ENCODE measurements at places on chromosomes 2 and 18. TPM values are rescaled to one million over a fixed set of nuclear protein-coding genes. Genes with fewer than 3 reads are reported as not detected.

Gene ATIC
- 49.9 TPM for total RNA-seq

Gene NT5C1B
- not detected for total RNA-seq

Gene IER3IP1
- total RNA-seq, result 8.7 TPM

Gene CHRNG
- not detected for total RNA-seq

Gene LYPD6
- total RNA-seq, result not detected

Gene TYMS
- total RNA-seq, result 5.8 TPM

Gene MROH2A
- not detected for total RNA-seq

Gene CWC22
- total RNA-seq, result 20.3 TPM

Gene SPP2
- not detected for total RNA-seq

Gene TRIM43B
- total RNA-seq, result not detected

DNA sequence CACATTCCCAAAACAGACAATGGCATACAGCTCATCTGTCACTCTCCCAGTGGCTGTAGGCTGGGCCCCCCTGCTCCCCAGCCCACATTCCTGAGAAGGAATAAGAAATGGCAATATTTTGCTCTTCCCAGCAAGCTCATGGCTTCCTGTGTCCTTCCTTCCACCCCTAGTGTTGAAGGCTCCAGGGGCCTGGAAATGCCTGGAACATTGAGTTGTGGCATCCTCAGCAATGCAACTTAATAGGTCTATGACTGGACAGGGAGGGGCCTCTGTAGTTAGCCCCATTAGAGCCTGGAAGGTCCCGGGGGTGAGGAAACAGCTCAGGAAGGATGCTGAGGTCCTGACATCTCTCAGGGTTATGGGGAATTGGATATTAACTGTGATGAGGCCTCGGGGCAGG is 3.3 kb downstream of the KIF3C start:
- no peaks in the 10 kb centered on the region for H3K27me3 ChIP-seq
- DNase-seq, result no peak
- H3K27ac ChIP-seq, result no peak overlapping the region
- peaks cover 14% of the 10 kb centered on the region for H3K4me1 ChIP-seq
- no peaks in the 10 kb centered on the region for H3K36me3 ChIP-seq

DNA sequence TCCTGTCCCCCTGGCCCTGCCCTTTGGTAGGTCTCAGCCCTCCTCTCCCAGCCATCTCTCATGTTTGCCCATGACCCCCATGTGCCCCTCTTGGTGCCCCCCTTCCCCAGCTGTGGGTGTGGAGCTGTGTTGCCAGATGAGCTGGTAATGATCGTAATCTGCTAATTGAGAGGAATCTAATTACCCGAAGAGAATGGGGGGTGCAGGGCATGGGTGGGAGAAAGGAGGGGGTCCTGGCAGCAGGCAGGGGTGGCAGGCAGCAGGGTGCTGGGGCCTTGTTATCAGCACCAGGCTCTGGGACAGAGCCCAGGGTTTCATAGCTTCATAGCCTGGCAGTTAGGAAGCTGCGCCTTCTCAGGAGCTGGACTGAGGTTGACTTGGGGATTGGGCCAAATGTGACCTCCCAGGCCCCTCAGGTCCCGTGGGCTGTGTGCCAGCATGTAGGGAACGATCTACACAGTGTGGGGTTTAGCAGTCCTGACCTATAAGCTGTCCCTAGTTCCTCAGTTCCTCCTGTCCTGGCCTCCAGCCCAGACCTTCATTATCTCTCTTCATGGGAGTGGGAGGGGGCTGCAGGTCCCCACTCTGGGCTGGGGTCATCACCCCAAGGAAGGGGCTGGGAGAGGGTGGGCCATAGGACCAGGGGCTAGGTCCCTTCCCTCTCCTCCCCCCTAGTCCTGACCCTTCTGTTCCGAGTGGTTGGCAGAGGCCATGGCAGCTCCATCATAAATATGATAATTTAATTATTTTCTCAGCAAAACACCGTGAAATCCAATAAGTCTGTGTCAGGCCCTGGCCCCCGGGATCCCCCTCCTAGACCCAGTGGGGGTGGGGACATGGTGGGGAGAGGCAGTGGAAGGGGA is 6.5 kb upstream of the ASIC4 start:
- no peak for DNase-seq
- peaks cover 12% of the 10 kb centered on the region for H3K4me1 ChIP-seq
- H3K36me3 ChIP-seq, result peaks cover 33% of the 10 kb centered on the region
- H3K27me3 ChIP-seq, result peaks cover 28% of the 10 kb centered on the region
- H3K27ac ChIP-seq, result no peak overlapping the region
- no peak overlapping the region for H3K4me3 ChIP-seq

DNA sequence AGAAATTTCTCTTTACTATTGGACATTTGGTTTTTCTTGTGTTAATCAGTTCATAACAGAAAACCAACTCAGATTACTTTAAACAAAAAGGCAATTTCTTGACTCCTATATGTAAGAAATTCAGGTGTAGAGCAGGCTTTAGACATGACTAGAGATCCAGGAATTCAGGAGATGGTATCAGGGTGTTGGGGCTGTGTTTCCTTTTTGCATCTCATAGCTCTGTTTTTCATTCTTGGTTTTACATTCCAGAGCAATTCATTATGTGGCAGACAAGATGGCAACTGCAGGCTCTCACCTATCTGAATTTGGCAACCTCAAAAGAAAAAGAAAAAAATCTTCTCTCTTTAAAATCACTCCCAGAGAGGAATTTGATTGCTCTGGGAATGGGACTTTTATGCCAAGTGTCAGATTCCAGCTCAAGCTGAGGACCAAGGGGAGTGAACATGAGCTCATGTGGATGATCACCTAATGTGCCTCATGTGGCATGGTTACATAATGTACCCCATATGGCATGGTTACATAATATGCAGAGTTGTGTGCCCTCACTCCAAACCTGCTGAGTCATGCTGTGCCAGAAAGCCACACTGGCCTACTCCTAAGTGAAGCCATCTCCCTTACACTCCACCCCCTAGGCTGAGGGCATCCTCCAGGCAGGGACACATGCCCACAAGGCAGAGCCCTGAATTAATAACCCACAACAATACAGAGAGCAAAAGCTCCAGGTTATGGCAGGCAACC is 282.7 kb downstream of the MBD2 start:
- no peak overlapping the region for H3K27ac ChIP-seq
- no peak for DNase-seq
- H3K36me3 ChIP-seq, result no peaks in the 10 kb centered on the region
- H3K27me3 ChIP-seq, result no peaks in the 10 kb centered on the region

DNA sequence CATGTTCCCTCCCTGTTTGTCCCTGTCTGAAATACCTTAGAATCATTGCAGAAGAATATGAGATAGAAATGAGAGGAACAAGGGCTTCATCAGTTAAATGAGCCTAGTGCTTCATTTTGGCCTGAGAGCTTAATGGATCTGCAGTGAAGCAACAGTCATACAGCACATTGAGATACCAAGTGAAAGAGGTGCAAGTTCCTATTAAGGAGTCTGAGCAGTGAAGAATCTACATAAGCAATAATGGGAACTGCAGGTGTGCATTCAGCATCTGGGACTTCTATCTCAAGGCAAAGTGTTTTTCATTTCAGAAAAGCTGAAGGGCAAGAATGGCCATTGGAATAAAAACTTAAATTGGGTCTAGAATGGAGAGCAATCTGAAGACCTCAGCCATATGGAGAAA is 323.2 kb upstream of the SLC39A10 start:
- H3K36me3 ChIP-seq, result no peaks in the 10 kb centered on the region
- H3K4me3 ChIP-seq, result no peak overlapping the region
- H3K4me1 ChIP-seq, result no peaks in the 10 kb centered on the region
- DNase-seq, result no peak

- no peaks in the 10 kb centered on the region for H3K27me3 ChIP-seq
- no peak for DNase-seq
- no peak overlapping the region for H3K4me3 ChIP-seq
Measured at GRCh38 chr2:99801327-99801901, 311.6 kb upstream of the REV1 start.

- H3K27me3 ChIP-seq, result no peaks in the 10 kb centered on the region
- no peak overlapping the region for H3K27ac ChIP-seq
- peaks cover 12% of the 10 kb centered on the region for H3K4me1 ChIP-seq
- H3K36me3 ChIP-seq, result no peaks in the 10 kb centered on the region
- DNase-seq, result peak; percentile 24
- H3K4me3 ChIP-seq, result no peak overlapping the region
Measured at GRCh38 chr2:134205087-134205486, 48.8 kb upstream of the MGAT5 start.

DNA sequence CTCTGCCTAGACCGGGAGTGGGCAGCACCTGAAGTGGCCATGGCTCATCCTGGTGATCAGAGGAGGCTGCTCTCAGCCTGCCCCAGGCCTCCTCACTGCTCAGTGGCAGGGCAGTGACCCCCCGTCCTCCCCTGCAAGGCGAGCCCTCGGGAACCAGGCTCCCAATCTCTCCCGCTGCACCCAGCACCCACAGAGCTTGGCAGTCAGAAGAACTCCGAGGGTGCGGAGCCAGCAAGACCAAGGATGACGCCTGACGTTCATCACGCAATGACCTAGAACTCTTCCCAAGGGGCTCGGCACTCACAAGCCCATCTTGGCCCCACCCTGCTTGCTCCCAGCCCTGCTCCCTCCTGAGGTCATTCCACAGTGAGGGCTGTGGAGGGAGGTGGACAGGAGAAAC is 189.8 kb upstream of the SALL3 start:
- no peak overlapping the region for H3K27ac ChIP-seq
- H3K36me3 ChIP-seq, result no peaks in the 10 kb centered on the region
- DNase-seq, result no peak
- no peaks in the 10 kb centered on the region for H3K4me1 ChIP-seq
- H3K27me3 ChIP-seq, result no peaks in the 10 kb centered on the region
- no peak overlapping the region for H3K4me3 ChIP-seq

DNA sequence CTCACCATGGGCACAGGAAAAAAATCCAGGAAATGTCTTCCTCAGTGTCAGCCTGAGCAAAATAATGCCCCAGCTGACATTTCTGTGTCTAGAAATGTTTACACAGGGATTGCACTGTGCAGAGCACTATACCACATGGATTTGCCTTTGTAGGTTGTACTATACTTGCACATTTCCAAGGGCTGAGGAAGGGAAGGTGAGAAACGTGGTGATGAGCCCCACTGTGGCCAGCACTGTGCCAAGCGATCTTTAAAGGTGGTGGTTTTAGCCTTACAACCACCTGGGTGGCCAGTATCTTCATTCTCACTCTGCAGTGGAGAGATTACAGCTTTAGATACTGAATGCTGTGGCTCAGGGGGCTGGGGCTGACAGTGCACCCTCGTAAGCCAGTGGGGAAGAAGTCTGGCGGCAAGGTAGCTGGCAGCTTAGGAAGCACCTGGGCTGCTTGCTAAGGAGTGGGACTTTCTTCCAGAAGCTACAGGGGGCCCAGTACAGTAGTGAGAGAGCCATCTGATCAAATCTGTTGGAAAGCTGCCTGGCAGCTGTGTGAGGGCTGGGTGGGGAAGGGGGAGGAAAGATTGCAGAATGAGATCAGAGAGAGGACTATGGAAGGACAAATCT is 81.4 kb upstream of the MSH2 start:
- H3K4me1 ChIP-seq, result peaks cover 6% of the 10 kb centered on the region
- H3K36me3 ChIP-seq, result no peaks in the 10 kb centered on the region
- H3K4me3 ChIP-seq, result no peak overlapping the region

DNA sequence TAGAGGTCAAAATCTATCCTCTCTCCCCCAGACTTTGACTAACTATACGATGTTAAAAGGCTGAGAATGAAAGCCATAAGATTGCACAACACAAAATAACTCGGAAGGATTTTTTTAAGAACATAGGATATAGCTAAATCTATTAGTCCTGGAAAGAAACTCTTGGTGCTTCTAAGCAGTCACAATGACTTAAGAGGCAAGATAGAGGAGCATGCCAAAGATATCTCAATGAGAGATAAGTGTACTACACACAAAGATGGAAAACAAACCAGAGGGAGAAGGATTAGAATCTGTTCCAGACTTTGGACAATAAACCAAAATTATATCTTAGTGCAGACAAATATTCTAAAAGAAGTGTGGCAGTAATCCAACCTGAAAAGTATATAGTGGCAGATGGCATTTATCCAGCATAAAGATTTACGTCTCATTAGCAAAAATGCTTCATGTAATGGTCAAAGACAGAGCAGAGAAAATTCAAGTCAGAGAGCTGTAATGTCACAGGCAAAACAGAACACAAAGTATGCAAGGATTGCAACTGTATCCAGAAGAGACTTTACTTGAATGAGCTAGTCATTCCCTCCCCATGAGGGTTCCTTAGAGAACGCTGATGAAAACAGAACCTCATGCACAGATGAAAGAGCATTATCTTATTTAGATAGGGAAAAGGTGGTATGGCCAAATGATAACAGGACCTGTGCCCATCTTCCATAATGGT is 28.8 kb upstream of the EVA1A start:
- no peaks in the 10 kb centered on the region for H3K27me3 ChIP-seq
- no peak overlapping the region for H3K4me3 ChIP-seq
- no peak overlapping the region for H3K27ac ChIP-seq
- H3K4me1 ChIP-seq, result no peaks in the 10 kb centered on the region
- DNase-seq, result no peak

DNA sequence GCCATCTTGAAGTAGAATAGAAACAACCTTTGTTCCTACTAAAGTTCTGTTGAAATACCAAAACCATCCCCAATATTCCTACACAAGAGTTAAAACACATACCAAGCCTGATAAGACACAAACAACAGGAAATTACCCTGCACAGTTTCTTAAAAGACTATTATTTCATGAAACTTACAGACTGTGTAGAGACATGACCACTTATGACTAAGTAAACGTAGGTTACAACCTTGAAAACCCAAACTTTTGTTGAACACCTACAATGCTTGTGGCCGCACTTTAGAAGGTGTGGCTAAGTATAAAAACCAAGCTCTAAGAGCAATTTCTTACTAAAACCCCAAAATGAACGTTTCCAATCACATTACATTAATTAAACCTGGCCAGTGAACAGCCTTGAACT is 2.0 kb downstream of the SMAD2 start:
- H3K27me3 ChIP-seq, result no peaks in the 10 kb centered on the region
- DNase-seq, result peak; percentile 48
- H3K27ac ChIP-seq, result no peak overlapping the region
- peaks cover 6% of the 10 kb centered on the region for H3K4me1 ChIP-seq
- no peak overlapping the region for H3K4me3 ChIP-seq

- H3K27ac ChIP-seq, result no peak overlapping the region
- no peaks in the 10 kb centered on the region for H3K27me3 ChIP-seq
- H3K4me1 ChIP-seq, result no peaks in the 10 kb centered on the region
- H3K36me3 ChIP-seq, result no peaks in the 10 kb centered on the region
- no peak for DNase-seq
- H3K4me3 ChIP-seq, result no peak overlapping the region
Measured at GRCh38 chr2:1728821-1729220, 15.5 kb downstream of the PXDN start.

- H3K4me3 ChIP-seq, result no peak overlapping the region
- H3K27me3 ChIP-seq, result no peaks in the 10 kb centered on the region
- DNase-seq, result no peak
- H3K4me1 ChIP-seq, result no peaks in the 10 kb centered on the region
Measured at GRCh38 chr18:519019-519879, 18.7 kb upstream of the COLEC12 start.

GRCh38 chr2:124804014-124804940 is 779.2 kb downstream of the CNTNAP5 start:
- no peaks in the 10 kb centered on the region for H3K27me3 ChIP-seq
- no peak overlapping the region for H3K27ac ChIP-seq
- H3K4me3 ChIP-seq, result no peak overlapping the region
- DNase-seq, result peak; percentile 10
- no peaks in the 10 kb centered on the region for H3K36me3 ChIP-seq

- no peak overlapping the region for H3K4me3 ChIP-seq
- H3K27me3 ChIP-seq, result no peaks in the 10 kb centered on the region
- H3K36me3 ChIP-seq, result no peaks in the 10 kb centered on the region
Measured at GRCh38 chr2:242054406-242054805, 184.9 kb downstream of the RTP5 start.

All from natural killer cell (primary cell).